ENCODE measurements at places on chromosomes 2 and 18.

DNA sequence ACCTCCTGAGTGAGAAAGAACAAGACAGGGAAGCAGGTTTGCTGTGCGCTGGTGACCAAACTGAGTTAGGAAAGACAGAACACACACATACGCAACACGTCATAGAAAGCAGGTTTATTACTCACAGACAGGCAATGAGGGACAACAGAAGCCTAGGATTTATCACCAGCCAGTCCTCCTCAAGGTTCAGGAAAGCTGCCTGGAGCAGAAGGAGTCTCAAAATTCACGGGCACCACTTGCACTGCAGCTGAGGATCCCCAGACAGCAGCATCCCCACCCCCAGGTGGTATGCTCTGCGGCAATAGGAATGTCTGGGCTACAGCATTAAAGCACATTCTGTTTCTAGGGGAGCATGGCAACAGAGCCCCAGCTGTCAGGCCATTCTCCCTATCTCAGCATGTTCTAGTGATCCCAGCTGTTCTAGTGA, 284.4 kb upstream of the RGPD4 start:
- no peaks in the 10 kb centered on the region for H3K27me3 ChIP-seq
- no peak for DNase-seq

DNA sequence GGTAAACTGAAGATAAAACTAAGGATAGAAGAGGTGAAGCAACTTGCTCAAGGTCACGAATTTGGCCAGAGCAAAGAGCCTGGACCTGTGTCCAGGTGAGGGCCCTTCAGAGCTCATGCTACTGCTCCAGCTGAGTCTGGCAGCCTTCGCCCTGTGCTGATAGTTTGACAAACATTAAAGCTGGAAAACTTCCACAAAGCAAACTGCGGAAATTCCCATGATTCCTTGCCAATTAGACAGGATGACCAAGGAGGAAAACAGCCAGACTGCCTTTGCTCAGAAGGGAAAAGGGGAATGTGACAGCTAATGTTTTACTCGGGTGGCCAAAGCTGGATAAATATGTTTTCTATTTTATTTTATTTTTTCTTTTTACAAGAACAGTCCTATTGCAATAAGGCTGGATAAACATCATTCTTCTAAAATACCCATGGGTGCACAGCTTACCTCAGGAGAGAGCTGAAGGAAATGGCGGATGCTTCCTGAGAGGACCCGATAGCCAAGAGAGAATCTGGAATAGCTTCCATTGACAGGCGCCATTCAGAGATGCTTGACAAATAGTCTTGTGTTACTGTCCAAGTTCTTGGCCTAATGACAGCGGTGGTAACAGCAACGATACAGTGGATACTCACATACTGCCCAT, 5.3 kb upstream of the CTAGE1 start:
- DNase-seq, result no peak
- H3K27me3 ChIP-seq, result no peaks in the 10 kb centered on the region
- H3K4me3 ChIP-seq, result no peak overlapping the region
- H3K36me3 ChIP-seq, result no peaks in the 10 kb centered on the region

DNA sequence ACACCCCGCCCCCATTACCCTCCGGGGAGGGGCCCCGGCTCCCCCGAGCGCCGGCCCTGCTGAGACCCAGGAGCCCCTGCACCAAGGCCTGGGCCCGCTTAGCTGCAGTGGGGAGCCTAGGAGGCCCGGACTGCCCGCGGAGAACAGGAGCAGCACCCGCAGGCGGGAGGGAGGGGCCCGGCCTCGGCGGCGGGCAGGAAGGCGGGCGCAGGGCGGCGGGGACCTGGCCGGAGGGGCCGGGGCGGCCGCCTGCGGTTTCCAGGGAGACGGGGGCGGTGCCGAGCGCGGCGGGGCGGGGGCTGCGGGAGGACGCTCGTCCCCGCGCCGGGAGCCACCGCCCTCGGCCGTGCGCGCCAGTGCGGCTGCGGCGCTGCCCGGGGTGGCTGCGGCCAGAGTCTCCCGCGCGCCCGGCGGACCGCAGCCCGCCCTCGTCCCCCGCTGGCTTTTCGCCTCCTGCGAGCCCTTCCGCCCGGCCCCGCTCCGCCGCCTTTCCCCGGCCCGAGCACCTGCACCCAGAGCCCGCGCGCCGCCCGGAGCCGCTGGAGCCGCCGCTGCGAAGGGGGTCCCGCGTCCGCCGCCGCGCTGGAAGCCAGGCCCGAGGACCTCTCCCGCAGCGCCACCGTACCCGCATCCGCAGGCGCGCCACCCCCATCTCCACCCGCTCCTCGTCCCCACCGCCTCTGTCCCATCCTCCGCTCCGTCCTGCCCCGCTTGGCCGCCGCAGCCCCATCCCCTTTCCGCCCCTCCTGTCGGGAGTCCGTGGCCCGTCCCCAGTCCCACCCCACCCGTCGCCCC, 17.2 kb downstream of the GPC1 start:
- H3K36me3 ChIP-seq, result no peaks in the 10 kb centered on the region
- peaks cover 15% of the 10 kb centered on the region for H3K27me3 ChIP-seq
- no peak overlapping the region for H3K27ac ChIP-seq
- H3K4me1 ChIP-seq, result peaks cover 3% of the 10 kb centered on the region
- peak overlapping the region; percentile 57 for H3K4me3 ChIP-seq
- peak; percentile 74 for DNase-seq

- H3K4me1 ChIP-seq, result peaks cover 4% of the 10 kb centered on the region
- H3K27ac ChIP-seq, result no peak overlapping the region
- H3K36me3 ChIP-seq, result no peaks in the 10 kb centered on the region
- H3K4me3 ChIP-seq, result no peak overlapping the region
These were observed 137.2 kb downstream of the CDH2 start for GRCh38 chr18:28039691-28040090.

- H3K27me3 ChIP-seq, result no peaks in the 10 kb centered on the region
- H3K4me1 ChIP-seq, result peaks cover under 1% of the 10 kb centered on the region
- no peak overlapping the region for H3K27ac ChIP-seq
- peaks cover 16% of the 10 kb centered on the region for H3K36me3 ChIP-seq
- no peak overlapping the region for H3K4me3 ChIP-seq
- no peak for DNase-seq
These were observed 30.0 kb downstream of the MYO3B start for GRCh38 chr2:170207901-170208300.
